ENCODE measurements at places on chromosomes 4 and X.

GRCh38 chrX:125289920-125290319 lies 29.8 kb upstream of the TEX13C start:
- DNase-seq = no peak

DNA sequence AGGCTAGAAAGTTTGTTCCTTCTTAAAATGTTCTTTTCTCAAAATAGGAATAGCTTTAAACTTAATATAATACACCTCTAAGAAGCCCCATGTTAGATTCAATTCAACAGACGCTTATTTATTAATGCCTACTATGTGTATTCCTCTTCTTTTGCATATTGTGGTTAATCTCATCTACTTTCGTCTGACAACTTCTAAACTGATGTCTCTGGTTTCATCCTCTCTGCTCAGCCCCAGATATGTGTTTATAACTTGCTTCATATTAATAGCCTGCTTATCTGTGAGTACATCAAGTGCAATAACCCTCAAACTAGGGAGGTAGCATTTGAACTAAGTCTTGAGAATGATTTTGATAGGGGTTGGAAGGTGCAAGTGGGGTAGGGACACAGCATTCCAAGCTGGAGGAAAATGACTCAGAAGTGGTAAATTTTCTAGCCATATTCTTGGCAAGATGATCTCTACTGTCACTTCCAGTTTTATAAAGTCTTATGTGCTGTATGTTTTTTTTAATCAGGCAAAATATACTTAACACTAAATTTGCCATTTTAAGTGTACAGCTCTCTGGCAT lies 37.0 kb downstream of the STK26 start:
- DNase-seq = no peak

- no peak for DNase-seq
These were observed 32.2 kb downstream of the ATG4A start for GRCh38 chrX:108123591-108124366.

- no peak for DNase-seq
These were observed 32.3 kb upstream of the PLAC8 start for GRCh38 chr4:83146841-83147240.

DNA sequence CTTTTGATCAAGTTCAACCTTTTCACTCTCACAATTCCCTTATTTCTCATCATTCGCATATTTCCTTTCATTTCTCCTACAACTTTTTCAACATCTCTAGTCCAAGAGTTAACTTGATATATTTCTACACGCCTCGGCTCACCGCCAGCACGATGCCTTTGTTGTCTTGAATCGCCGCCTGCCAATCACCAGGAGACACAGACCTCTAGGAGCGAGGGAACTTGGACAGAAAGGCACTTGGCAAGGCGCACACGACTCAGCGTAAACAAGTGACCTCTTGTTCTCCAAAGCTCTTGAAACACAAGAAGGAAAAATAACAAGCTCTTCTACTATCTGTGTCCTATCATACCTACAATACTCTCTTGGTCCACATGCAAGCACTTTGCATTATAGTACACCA lies 27.1 kb upstream of the RBMX start:
- no peak for DNase-seq

DNA sequence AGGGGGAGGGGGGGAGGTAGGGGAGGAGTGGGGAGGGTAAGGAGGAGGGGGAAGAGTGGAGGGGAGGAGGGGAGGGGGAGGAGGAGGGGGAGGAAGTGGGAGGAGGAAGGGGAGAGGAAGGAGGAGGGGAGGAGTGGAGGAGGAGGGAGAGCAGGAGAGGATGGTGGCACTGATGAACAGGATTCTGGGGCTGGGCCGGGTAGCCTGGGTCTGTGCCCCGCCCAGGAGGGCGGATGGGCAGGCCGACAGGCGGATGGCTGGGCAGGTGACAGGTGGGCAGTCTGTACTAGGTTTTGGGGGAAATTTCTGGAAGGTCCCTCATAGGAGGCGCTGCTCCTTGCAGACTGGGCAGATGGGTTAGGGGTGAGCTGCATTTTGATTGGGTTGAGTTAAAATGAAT lies 66.0 kb upstream of the ADRA2C start:
- no peak for DNase-seq

DNA sequence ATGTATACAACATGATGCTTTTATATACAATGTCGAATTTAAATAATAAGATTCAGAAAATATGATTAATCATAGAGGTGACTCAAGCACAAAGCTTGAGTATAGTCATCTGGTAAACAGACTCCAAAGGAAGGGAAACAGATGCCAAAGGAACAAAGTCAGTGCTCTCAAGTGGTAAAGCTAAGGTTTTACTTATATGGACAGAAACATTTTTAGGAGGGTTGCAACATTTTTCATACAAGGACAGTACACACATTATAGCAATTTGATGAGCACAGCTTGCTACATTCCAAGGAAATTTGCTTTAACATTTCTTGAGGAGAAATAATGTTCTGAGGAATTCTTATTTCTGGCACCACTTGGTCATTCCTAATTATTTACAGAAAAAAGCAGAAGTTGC lies 333.4 kb upstream of the AADAT start:
- no peak for DNase-seq

GRCh38 chr4:16100833-16101232 lies 17.0 kb upstream of the PROM1 start:
- DNase-seq = no peak

All from D721Med (cell line).